ENCODE measurements at places on chromosomes 16 and 17.

GRCh38 chr16:57634171-57634570 is 5.7 kb downstream of the ADGRG1 start:
- no peak for DNase-seq

GRCh38 chr16:15993541-15993940 is 44.1 kb downstream of the ABCC1 start:
- no peak for DNase-seq

DNA sequence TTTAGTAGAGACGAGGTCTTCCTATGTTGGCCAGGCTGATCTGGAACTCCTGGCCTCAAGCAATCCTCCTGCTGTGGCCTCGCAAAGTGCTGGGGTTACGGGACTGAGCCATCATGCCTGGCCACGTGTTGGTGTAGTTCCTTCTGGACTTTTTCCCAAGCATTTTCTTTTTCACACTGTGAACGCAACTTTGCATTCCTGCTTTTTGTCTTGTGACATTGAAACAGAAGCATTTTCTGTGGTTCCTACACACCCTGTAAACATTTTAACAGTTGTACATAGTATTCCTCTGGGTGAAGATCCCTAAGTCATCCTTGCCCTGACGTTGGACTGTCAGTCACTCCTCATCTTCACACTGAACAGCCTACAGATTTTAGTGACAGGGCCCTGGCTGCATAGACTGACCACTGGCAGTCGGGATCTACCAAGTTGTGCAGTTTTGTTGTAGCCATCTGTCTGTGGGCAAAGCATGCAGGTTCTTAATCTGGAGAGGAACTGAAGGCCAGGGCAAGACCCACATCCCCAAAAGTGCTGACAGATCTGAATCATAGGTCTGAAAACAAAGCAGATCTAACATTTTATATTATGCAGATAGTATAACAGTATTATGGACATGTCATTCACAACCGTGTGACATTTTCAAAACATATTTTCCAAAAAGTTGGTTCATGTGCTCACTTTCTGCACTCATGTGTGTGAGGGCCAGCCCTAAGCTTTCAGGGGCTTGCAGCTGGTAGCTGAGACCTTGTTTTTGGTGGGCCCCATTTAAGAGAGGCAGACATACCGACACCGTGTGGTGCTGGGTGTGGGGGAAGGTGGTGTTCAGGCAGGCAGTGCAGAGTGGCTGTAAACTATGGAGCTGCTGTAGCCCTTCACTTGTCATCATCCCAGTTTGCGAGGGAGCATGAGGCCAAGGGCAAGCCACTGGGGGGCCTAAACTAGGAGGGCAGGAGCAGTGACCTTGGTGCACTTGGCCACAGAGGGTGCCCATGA is 59.9 kb downstream of the EPN2 start:
- no peak for DNase-seq

GRCh38 chr17:2697611-2698162 is 13.9 kb downstream of the CLUH start:
- no peak for DNase-seq

GRCh38 chr16:24130494-24131085 is 125.5 kb upstream of the CACNG3 start:
- no peak for DNase-seq

DNA sequence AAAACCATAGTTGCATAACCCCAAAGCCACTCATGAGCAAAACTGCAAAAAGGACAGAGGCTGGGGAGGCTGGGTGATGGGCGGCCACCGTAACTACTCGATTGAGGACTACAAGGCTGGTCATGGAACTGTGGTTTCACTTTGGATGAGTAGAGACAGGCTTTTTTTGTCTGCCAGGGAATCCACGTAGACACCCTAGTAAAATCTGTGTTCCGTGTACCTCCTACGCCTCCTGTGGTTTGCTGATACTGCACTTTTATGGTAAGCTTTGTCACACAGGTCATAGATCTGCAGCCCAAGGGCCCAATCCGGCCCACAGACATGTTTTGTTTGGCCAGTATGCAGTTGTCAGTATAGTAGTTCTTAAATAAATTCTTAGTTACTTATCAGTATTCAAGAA is 2.2 kb upstream of the TLCD3B start:
- no peak for DNase-seq

DNA sequence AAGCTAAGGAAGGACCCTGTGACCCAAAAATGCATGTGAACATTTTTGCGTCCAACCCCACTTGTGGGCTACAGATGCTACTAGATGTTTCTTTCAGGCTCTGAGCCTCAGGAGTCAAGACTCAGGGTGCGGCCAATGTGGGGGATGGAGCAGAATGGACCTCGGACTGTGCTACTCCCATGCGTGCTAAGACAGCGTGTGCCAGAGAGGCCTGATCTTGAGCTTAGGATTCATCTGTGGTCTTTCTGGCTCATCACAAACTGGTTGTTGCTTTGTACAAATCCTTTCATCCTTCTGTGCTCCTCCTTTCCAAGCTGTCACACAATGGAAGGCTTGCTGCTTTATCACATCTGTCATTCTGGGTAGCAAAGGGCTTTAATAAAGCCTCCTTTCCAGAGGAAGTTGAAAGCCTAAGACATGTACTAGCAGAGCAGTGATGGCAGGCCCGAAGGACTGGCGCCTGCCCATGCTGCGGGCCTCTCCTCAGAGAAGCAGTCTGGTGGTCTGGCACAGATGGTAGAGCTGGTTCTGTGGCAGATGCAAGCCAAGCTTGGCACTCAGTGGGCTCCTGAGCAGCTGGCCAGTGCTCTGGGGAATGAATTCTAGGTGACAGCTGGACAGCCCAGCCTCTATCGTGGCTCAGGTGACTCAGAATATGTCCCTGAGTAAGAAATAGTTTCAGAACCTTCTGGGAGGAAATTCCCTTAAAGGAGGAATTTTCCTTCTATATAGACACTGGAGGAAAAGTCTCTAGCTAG is 27.8 kb downstream of the COG4 start:
- DNase-seq = no peak

DNA sequence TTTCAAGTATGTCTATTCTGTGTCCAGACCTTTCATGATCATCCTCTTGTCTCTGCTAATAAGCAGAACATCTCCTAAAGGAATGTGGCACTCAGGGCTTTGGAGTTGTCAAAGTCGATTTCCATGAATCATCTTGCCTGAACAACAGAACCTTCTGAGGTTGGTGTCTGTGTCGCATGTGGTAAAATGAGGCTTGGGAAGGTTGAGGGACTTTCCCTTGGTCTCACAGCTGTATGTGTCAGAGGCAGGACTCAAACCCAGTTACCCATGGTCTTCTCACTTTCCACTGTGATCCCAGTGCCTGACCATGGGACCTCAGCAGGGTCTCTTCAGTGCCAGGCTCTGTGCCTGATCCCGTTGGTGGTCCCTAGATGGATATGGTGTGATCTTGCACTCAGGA is 4.2 kb upstream of the GPRC5B start:
- DNase-seq = no peak

- no peak for DNase-seq
Observed at GRCh38 chr16:85520853-85521521, 92.1 kb upstream of the GSE1 start.

DNA sequence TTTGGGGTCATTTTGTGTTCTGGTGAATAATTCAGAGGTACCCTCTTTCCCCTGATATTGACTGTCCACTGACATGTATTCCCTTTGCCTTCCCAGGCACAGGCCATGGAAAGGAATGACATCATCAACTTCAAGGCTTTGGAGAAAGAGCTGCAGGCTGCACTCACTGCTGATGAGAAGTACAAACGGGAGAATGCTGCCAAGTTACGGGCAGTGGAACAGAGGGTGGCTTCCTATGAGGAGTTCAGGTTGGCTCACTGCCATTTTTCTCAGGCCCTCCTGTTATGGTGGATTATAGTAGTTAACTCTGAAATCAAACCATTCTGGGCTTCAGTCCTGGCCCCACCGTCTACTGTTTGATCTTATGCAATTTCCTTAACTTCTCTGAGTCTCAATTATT is 1.6 kb upstream of the EFTUD2 start:
- no peak for DNase-seq

DNA sequence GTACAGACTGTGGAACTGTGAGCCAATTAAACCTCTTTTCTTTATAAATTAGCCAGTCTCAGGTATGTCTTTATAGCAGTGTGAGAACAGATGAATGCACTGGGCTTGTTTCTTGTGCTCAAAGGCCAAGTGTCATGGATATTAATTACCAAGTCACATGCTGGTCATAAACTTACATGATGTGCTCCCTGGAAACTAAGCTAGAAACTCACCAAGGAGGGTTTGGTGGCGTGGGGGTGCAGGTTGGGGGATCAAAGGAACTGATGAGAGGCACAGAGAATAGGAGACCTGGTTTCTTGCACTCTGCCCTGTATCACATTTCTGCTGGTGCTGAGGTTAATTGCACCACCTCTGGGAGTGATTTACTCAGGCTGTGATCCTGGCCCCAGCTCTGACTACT is 31.2 kb upstream of the TMC5 start:
- DNase-seq = no peak

DNA sequence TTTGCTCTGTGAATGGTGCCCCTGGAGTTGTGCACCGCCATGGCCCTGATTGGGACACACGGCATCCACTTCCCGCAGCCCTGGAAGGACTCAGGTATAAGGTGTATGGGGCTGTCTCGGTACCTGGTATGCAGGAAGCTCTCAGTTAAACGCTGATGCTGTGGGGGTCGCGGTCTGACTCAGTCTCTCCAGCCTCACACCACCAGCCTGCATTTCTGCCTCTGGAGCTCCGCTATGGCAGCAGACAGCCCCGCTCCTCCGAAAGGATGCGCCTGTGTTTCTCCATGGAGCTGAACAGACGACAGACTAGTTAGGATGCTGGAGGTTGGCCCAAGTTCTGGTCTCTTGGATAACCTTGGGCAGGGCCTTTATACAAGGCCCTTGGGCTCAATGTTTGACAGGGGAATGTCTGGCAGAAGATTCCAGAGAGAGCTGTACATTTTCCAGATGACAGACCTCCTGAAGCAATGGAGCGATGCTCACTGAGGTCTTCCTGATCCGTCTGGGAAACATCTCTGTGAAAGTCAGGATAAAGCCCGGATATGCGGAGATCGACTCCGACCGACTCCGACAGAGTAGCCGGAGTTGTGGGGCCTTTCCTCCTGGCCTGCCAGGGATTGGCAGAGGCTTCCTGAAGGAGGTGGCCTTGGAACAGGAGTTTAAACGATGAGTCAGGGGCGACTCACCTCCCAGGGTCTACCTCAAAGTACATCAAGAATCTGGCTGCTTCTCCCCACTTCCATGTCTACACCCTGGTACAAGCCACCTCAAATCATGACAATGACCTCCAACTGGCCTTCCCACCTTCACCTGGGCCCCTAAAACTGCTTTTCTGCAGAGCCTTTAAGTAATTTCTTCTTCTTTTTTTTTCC is 21.9 kb upstream of the BCAR1 start:
- no peak for DNase-seq
